Right atrium auricular region (tissue), 2 donors: ENCODE measurements at places on chromosomes 3 and 15. TPM values are rescaled to one million over a fixed set of nuclear protein-coding genes. Genes with fewer than 3 reads are reported as not detected.
A peak's percentile ranks its signal among the peaks of the same experiment; 100 is the strongest.

- no peaks in the 10 kb centered on the region for H3K27me3 ChIP-seq
- no peaks in the 10 kb centered on the region for H3K36me3 ChIP-seq
- peak; percentile 26 for DNase-seq
- no peak overlapping the region for H3K27ac ChIP-seq
- no peak overlapping the region for H3K4me3 ChIP-seq
Measured at GRCh38 chr15:100778831-100779288, 100.8 kb upstream of the ALDH1A3 start.

DNA sequence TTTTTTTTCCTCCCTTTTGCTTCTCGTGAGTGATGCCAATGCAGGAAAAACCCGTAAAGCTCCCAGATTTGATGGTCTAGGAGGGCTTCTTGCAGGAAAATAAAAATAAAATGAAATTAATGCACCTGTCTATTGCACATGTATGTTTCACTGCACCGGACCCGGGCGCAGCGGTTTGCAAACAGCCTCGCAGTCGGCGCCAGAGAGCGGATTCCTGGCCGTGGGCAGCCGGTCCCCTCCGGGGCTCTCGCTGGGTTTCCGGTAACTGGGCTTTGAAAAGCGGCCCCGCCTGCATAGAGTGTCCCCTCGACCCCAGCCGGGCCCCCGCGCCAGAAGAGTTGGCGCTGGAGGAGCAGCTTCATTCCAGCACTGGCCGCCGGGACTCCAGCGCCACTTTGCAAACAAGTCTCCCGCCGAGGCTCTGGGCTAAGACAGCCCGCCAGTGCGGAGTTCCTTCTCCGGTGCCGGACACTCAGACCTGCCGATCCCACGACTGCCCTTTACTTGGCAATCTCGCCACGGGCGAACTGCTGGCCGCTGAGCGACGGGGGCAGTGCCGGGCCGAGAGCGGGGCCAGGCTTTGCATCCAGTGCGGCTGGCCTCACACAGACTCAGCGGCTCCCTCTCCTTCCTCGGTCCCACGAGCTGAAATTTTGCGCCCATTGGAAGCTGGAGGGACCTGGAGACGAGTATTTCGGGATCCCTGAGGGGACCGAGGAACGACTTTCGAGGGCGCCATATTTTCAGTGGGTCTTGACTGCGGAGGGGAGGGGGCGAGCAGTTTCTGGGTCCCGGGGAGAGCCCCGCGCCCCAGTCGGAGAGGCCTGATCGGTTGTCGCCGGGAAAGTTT, 225.9 kb upstream of the C2CD4B start:
- peak overlapping the region; percentile 68 for H3K4me3 ChIP-seq
- DNase-seq, result peak; percentile 60
- no peaks in the 10 kb centered on the region for H3K27me3 ChIP-seq
- H3K36me3 ChIP-seq, result no peaks in the 10 kb centered on the region
- no peaks in the 10 kb centered on the region for H3K4me1 ChIP-seq
- peak overlapping the region; percentile 80 for H3K27ac ChIP-seq

- no peak overlapping the region for H3K4me3 ChIP-seq
- H3K4me1 ChIP-seq, result no peaks in the 10 kb centered on the region
- no peaks in the 10 kb centered on the region for H3K27me3 ChIP-seq
- DNase-seq, result no peak
- no peak overlapping the region for H3K27ac ChIP-seq
Measured at GRCh38 chr15:34648294-34648631, 64.8 kb upstream of the GOLGA8B start.

GPR171 gene
- 0.39 TPM for total RNA-seq

ARRDC4 gene
- 34.9 TPM for total RNA-seq

- H3K27me3 ChIP-seq, result no peaks in the 10 kb centered on the region
- H3K27ac ChIP-seq, result no peak overlapping the region
- H3K4me1 ChIP-seq, result no peaks in the 10 kb centered on the region
- no peak overlapping the region for H3K4me3 ChIP-seq
- H3K36me3 ChIP-seq, result peaks cover 60% of the 10 kb centered on the region
- no peak for DNase-seq
Measured at GRCh38 chr3:197835509-197835908, 44.5 kb downstream of the LRCH3 start.

DNA sequence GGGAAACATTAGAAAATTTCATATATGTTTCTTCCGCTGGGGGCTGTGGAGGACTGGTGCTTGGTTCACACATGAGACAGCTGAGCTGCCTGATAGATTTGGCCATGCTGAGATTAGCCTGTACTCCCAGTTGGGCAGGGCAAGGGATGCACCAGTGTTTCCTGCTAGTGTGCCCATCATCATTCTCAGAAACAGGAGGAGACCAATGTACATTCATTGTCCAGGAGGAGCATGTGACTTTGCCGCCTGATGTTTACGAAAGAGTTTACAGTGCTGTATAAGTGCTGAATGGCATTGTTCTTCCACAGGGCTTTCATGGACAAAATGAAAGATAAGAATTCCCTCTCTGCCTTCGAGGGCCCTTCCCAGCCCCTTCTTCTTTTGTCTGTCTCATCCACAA, 311.1 kb upstream of the THBS1 start:
- no peaks in the 10 kb centered on the region for H3K4me1 ChIP-seq
- no peak for DNase-seq
- no peak overlapping the region for H3K27ac ChIP-seq

LMCD1 gene
- 79.0 TPM for total RNA-seq

COMMD2 gene
- total RNA-seq, result 10.6 TPM

DNA sequence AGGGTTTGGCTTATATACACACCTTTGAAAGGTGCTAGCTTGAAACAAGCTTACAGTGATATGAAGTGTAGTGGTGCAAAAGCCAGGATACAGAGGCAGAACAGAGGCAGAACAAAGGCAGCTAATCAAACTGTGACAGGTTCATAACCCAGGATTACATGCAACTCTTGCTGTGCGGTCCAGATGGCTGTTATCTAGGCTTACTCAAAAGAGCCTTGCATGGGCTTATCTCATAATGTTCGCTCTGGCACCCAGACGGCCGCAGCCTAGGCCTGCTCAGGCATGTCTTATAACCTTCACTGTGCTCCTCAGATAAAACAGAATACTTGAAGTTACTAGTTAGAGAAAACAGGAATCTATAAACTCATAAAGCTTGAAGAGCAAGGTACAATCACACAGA, 22.8 kb upstream of the NOX5 start:
- no peak for DNase-seq
- no peaks in the 10 kb centered on the region for H3K36me3 ChIP-seq
- H3K27me3 ChIP-seq, result no peaks in the 10 kb centered on the region
- H3K4me1 ChIP-seq, result no peaks in the 10 kb centered on the region
- no peak overlapping the region for H3K27ac ChIP-seq

SPESP1 gene
- total RNA-seq, result 4.8 TPM

GRCh38 chr15:78808550-78808949, 2.7 kb downstream of the ADAMTS7 start:
- H3K36me3 ChIP-seq, result no peaks in the 10 kb centered on the region
- H3K27ac ChIP-seq, result peak overlapping the region; percentile 86
- peaks cover 39% of the 10 kb centered on the region for H3K4me1 ChIP-seq
- no peaks in the 10 kb centered on the region for H3K27me3 ChIP-seq
- peak; percentile 69 for DNase-seq
- no peak overlapping the region for H3K4me3 ChIP-seq

- H3K27ac ChIP-seq, result no peak overlapping the region
- H3K4me3 ChIP-seq, result no peak overlapping the region
- no peaks in the 10 kb centered on the region for H3K36me3 ChIP-seq
- no peaks in the 10 kb centered on the region for H3K27me3 ChIP-seq
- DNase-seq, result no peak
- no peaks in the 10 kb centered on the region for H3K4me1 ChIP-seq
Measured at GRCh38 chr3:12255393-12255792, 33.5 kb upstream of the PPARG start.

DNA sequence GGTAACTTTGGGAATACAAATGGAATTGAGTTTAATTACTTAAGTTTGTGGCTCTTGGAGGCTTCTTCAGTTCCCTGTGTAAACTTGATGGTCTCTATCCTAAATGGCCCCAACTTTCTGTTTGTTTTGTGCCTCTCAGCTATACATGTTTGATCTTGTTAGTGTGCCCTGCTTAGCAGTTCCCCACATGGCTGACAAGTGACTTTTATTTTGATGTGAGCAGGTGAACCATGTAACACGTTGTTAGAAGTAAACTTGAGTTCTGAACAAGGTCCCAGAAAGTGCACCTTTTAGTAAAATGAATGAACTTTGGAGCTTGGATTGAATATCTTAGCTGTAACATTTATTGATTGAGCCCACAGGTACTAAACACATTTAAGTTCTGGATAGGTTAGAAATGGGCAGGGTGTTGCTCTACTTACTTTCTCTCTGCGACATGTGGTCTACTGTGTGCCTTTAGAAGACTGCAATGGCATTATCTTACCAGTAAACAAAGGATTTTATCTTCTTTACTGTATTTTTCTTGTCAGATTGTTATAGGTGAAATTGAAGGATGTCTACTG, 4.5 kb downstream of the LSM3 start:
- DNase-seq, result no peak
- no peak overlapping the region for H3K27ac ChIP-seq
- H3K36me3 ChIP-seq, result peaks cover 50% of the 10 kb centered on the region
- peaks cover 9% of the 10 kb centered on the region for H3K4me1 ChIP-seq
- no peaks in the 10 kb centered on the region for H3K27me3 ChIP-seq

C3orf22 gene
- total RNA-seq, result not detected
